ENCODE measurements at places on chromosomes 7 and 10.

DNA sequence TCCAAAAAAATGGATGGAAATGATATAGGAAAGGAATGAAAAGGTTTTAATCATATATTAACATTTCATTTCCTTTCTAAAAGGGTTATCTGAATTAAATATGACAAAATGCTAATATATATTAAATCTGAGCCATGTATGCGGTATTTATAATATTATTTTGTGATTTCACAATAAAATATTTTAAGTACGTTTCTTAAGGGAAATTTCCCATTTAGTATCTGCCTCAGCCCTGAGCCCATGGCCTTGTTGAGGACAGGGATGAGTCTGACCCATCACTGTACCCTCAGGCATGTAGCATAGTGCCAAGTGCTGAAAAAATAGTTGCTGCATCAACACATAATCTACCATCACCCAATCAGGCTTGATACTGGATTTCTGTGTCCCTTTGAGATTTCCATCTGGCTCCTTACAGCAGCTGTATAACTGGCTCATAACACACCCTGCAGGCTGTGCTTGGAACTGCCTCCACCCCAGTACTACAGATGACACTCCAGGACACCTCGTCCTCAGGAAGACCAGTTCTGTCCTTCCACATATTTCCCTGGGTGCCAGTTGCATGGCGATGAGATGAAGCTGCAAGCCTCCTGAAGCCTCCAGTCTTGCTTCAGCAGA is 59.4 kb upstream of the ASAH2 start:
- peak; percentile 50 for DNase-seq

GRCh38 chr10:28564905-28565304 is 32.0 kb downstream of the WAC start:
- DNase-seq, result no peak

DNA sequence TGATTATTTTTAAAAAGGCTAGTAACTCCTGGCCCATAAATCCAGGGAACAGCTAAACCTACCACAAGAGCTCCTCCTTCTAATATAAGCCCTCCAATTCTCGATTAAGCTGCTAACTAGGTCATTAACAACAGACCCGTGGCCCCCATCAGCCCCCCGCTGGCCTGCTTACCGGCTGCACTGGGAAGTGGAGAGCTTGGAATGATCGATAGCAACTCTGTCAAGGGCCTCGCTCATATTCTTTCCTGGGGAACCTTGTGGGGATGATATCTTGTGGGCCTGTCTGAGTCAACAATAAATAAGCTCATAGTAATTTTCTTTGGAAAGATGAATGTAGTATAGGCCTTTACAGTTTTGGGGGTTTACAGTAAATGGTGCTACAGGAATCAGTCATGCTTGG is 353.5 kb downstream of the TCERG1L start:
- no peak for DNase-seq

DNA sequence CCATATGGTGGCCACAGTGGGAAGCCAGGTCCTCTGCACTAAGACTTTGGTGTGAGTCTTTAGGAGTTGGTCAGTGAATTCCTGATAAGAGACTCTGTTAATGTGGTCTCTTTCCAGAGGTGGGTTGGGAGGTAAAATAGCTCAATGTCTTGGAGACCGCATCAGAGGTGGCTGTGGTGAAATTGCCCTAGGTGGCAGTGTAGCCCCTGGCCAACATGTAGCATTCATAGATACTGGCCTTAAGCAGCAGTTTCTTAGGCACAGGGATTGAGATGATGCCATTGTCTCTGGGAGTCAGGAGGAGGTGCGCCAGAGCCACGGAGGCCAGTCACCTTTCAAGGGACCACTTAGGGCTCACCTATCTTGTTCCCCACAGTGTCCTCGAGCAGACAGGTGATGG is 202.8 kb downstream of the CREB5 start:
- no peak for DNase-seq

- DNase-seq, result peak; percentile 68
These were observed 27.8 kb downstream of the DENND10 start for GRCh38 chr10:119131512-119132240.

- no peak for DNase-seq
These were observed 145.2 kb downstream of the GRM3 start for GRCh38 chr7:86788948-86789347.

GRCh38 chr7:4123823-4124222 is 558.3 kb upstream of the FOXK1 start:
- DNase-seq, result no peak

- DNase-seq, result no peak
These were observed 210.1 kb downstream of the JCAD start for GRCh38 chr10:29849126-29849833.

GRCh38 chr7:47677664-47678063 is 95.8 kb upstream of the TNS3 start:
- DNase-seq, result no peak

DNA sequence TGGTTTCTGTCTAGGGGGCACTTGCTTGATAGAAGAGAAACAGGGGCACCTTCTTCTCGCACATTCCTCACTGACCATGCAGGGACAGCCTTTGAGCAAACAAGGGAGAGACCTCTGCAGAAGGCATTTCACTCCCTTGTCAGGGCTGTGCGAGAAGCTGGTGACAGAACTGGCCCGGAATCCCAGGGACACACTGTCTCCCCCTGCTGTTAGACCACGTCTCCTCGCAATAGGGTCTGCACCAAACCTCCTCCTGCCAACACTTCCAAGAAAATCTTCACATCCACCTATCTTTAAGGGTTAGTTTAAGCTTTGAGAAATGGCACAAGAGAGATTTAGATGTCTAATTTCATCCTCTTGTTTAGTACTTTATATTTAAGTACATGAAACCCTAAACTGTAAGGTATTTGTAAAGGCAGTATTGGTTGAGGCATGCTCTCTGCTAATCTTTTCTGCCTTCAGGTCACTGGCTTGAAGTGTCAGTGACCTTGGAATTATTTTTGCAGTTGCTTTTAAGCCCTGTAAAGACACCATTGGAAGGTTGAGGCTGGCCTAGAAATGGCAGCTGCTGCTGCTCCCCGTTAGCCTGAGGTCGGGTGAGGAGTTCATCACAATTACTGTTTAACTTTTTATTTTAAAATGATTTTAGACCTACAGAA is 37.0 kb downstream of the RBM20 start:
- peak; percentile 55 for DNase-seq

GRCh38 chr10:17648243-17649035 is 4.5 kb downstream of the STAM start:
- peak; percentile 65 for DNase-seq

DNA sequence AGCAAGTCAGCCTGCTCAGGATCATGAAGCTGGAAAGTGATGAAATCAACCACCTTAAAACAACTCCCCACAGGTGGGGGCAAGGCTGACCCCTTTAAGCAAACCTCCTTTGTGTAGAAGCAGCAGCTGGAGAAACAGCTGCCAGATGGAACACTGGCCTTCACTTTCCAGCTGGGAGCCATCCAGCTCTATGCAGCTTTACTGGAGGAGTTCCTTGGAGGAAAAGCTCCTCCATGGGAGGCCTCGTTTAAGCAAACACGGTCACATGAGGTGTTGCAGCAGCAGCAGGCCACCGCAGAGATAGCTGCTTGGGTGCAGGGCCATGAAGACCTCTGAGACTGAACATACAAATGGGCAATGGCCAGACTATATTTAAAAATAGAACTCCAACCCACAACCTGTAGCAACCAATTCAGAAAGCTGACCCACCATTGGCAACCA is 13.0 kb upstream of the DLG5 start:
- no peak for DNase-seq

DNA sequence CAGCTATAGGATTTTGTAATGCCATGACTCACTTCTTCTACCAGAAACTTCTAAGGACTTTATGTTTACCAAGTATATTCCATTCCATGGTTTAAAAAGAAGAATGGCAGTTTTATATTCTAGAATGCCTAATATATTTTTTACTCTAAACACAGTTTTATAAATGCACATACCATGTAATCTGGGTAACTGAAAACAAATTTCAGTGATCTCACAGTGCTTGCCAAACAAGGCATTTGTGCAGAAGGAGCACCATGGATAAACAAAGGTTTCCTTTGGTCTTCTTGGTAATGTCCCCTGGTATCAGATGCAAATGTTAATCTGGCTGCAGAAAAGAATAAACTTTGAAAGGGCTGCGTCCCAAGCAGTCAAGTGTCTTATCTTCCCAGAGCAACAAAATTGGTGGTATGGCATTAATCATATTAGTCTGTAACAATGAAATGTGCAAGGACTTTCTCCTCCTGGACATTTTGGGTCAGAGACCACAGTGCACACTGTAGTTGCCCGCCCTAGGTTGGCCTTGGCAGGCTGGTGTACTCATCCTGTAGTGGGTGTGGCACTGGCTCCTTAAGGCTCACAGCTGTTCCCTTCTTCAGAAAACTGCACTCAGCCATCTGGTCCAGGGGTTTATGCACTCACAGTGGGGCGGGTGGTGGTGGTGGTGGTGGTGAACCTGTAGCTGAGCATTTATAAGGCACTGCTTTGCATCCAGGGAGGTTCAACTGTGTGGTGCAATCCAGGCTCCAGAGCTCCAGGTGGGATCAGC is 56.7 kb downstream of the LAMB4 start:
- no peak for DNase-seq

GRCh38 chr10:84269162-84269561 is 24.3 kb downstream of the RGR start:
- no peak for DNase-seq

DNA sequence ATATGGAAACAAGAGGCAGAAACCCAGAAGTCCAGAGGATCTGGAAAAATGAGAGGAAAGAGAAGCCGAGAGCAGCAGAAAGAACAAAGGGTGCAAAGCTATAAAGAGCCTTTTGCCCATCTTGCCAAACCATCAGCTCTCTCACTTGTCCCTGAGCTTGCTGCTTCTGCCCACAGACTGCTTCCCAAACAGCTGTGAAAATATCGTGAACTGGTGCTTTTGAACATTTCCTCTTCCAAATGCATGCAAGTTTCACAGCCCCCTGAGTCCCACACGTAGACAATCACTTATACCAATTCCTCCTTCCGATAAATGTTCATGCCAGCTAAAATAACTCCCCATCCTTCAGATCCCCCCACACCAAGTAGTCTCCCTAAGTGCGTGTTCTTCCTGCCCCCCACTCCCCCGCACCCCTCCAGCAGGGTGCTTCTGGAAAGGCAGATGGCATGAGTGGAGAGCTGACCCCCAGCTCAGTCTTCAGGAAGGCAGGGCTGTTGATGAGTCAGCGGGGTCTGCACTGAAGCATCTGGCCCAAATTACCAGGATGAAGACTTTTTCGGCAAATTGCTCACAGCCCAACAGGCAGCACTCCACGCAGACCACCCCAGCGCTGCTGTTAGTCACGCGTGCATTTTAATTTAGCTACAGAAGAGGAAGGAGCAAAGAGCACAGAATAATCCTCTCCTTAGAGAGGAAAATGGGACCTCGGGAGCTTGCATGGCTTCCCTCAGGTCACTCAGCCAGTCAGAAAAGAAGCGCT is 76.1 kb upstream of the KCNMA1 start:
- no peak for DNase-seq

Data from activated CD4-positive, alpha-beta T cell treated with anti-CD3 and anti-CD28 coated beads for 48 hours (primary cell).